Caco-2 (cell line): ENCODE measurements at places on chromosomes 11 and 22.

- DNase-seq, result peak; percentile 89
These were observed 53.3 kb downstream of the WNT11 start for GRCh38 chr11:76152741-76153570.

DNA sequence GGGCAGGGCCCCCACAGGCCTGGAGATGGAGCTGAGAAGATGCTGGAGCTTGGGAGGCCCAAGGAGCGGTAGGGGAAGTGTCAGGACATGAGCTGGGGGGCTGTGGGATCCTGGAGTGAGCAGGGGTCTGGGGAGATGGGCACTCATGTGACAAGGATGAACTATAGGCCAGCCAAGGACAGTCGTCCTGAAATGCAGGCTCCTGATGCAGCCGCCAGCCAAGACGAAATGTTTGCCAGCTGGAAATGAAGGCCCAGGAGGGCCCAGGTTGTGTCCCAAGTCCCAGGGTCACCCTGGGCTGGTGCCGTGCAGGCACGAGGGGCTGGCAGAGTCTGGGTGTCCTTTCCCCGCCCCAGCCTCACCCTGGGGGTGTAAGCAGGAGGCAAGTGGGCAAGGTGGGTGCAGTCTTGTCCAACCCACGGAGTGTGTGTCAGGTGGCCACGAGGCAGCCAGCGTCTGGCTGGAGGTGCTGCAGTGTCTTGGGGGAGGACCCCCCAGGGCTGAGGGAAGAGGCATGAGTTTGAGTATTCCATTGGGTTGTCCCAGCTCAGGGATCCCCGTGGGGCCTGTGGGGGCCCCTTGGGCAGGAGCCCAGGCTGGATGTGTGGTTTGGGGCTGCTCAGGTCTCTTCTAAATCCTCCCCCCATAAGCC, 21.4 kb downstream of the MRGPRG start:
- DNase-seq, result no peak

DNA sequence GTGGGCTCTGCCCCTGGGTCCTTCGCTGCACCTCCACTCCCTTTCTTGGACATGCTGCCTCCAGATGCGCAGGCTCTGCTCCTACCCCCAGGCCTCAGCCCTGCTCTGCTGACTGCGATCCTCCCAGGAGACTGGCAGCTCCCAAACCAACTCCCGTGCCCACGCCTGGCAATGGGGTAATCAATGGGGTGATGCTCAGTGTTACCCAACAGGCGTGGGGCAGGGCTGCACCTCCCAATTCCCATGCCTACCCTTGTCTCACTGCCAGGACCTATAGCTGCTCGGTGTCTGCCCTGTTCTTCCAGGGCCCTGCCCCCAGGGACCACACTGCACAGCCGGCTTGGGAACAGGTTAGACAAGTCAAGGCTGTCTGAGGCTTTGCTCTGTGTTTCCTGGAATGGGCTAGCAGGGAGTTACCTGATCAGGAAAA, at the start of gene ALDH3B2:
Gene ALDH3B2, minus strand, starts transcription at position 182 of the 430 bp plus-strand sequence. CDS start 7,688 bp downstream, outside the sequence.
- peak; percentile 89 for DNase-seq

GRCh38 chr11:117421041-117421440, 93.4 kb downstream of the CEP164 start:
- peak; percentile 28 for DNase-seq

GRCh38 chr11:112776834-112777233, 184.4 kb upstream of the NCAM1 start:
- DNase-seq, result no peak

GRCh38 chr22:48551061-48551460, 1276.6 kb downstream of the BRD1 start:
- DNase-seq, result no peak

DNA sequence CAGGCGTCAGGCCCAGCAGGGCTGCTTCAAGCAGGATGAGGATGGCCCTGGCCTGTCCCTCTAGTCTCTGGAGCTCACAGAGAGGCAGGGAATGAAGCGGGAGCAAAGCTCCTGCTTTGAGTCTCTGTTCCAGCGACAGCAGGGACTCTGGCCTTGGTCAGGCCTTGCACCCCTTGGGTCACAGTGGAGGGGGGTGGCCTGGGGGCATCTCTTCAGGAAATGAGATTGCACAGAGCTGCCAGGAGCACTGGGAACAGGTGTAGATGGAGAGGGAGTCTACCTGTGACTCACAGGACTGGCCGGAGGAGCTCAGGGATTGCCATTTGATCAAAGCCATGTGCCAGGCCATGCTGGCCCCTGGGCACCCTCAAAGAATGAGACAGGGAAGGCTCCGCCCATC, 1.6 kb downstream of the ANO1 start:
- DNase-seq, result no peak

- DNase-seq, result no peak
These were observed 10.5 kb downstream of the TIMP3 start for GRCh38 chr22:32811788-32812545.

- no peak for DNase-seq
These were observed 152.3 kb downstream of the INSC start for GRCh38 chr11:15266999-15267398.

- DNase-seq, result no peak
These were observed 17.2 kb upstream of the OR5B21 start for GRCh38 chr11:58525037-58525614.

- no peak for DNase-seq
These were observed 2.2 kb downstream of the BRD1 start for GRCh38 chr22:49825436-49825835.

GRCh38 chr11:17529844-17530185, 14.4 kb downstream of the USH1C start:
- no peak for DNase-seq

DNA sequence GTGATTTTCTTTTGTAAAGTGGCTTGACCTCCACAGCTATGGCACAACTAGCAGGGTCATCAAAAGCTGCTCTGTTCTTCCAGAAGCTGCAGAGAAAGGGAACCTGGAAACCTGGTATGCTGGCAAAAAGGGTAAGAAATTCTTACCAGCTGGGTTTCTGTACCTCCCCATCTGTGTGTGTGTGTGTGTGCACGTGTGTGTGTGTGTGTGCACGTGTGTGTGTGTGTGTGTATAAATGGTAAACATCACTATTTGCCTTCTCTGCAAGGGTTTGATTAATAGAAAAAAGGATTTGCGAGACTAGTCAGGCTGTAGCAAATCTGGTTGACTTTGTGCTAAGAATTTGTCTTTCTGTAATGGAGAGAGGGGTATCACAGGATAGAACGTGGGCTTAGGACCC, 4.7 kb upstream of the MRPL17 start:
- no peak for DNase-seq

DNA sequence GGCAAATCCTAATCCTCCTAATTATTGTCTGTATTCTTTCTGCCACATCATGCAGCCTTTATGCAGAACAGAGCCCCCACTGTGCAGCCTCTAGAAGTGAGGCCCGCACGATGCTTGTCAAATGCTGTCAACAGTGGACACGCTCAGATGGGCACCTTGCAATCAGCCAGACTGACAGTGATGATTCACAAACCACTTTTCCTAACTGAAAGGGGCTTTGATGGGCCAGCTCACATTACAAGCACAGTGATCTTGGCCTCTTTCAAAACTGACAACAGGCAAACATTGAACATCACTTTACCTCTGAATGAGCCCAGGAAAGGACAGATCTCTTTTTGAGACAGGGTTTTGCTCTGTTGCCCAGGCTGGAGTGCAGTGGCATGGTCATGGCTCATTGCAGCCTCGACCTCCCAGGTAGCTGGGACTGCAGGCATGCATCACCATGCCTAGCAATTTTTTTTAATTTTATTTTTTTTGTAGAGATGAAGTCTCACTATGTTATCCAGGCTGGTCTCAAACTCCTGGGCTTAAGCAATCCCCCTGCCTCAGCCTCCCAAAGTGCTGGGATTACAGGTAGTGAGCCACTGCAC, 18.0 kb upstream of the E2F8 start:
- DNase-seq, result no peak

DNA sequence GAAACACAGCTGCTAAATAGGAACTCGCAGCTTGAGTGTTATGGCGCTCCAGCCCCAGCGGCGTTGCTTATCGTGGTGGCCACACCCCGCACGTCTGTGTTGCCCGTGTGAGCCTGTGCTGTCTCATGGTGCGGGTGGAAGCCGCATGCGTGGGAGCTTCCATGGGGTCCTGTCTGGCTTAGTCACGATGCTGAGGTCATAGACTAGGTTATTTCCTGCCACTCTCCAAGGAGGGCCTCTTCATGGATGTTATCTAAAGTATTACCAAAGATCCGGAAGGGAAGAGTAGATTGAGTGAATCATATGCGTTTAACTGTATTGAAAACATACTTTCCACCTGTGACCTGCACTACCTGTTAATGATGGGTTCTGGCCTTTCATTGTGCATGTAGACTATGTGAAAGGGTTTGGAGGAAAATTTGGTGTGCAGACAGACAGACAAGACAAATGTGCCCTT, 21.7 kb downstream of the CTTN start:
- DNase-seq, result no peak

- no peak for DNase-seq
These were observed 22.6 kb upstream of the PARVB start for GRCh38 chr22:44001521-44001920.

- DNase-seq, result no peak
These were observed 10.2 kb upstream of the CBX6 start for GRCh38 chr22:38881997-38882879.

GRCh38 chr11:46444305-46444704, 52.7 kb upstream of the CHRM4 start:
- DNase-seq, result no peak

DNA sequence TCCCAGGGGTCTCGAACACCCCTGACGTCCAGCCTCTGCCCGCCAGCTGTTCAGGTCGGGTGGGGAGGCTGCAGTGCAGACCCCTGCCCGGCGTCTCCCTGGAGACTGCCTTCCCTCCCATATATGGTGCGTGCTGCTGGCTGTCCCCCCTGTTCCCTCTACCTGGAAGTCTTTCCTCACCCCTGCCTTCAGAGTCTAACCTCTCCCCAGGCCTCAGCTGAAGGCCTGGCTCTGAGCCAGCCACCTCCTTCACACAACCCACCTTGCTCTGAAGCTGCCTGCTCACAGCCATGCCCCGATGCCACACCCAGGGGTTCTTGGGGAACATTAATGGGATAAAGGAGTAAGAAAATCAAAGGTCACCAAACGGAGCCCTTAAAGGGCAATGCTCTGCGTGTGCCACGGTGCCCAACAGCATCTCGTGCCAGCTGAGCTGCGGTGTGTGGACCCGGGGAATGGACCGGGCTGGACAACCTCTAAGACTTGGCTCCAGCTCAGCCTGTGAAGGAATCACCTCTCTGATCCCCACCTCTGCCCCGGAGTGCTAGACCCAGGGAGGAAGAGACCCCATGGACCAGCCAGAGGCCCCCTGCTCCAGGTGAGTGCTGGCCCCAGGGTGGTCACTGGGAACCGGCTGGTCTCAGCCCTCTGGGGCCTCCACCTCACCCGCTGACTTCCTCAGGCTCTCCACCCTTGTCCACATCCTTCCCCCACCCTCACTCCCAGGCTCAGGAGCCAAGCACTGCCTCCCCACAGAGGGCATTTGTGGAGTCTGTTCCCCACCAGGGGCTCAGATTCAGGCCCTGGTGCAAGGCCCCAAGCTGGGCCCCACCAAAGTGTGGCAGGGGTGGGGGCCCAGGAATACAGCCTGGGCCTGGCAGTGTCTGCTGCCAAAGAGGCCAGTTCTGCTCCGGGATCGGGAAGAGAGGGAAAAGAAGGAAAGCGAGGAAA, at the start of gene NLRP6:
Gene NLRP6, plus strand, starts transcription at position 407 of the 951 bp plus-strand sequence. Its CDS starts 163 bp downstream, at position 570.
- DNase-seq, result no peak

DNA sequence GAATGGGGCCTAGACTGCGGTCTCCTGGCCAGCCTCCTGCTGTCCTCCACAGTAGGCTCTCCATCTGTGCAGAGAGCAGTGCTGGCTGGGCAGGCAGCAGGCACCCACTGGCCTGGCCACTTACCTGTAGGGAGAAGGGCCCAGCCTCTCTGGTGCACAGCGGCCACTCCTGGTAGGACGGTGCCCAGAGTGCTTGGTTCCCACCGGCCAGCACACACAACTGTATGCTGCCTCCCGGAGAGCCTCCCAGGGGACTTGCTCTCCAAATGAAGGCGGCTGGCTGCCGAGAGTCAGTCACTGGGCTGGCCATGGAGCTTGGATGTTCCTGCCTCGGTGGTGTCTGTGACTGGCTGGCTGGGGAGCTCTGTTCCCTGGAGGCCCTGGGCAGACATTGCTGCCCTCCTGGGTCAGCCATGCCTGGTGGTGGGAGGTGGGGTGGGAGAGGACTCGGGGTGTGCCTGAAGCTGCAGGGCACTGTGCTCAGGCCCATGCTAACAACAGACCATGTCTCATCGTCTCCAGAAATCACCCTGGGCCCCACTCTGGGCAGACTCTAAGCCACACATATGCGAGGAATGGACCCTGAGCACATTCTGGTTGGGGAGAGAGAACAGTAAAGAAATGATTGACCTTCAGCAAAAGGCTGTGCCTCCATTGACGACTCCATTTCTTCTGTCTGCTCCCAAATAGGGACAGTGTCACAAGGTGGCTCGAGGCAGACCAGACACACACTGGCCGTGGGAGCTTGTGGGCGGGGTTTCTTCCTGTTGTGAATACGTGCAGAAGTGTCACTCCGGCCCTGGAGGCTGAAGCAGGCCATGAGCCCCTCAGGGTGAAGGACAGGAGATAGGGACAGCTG, 350.8 kb downstream of the TBC1D22A start:
- no peak for DNase-seq

DNA sequence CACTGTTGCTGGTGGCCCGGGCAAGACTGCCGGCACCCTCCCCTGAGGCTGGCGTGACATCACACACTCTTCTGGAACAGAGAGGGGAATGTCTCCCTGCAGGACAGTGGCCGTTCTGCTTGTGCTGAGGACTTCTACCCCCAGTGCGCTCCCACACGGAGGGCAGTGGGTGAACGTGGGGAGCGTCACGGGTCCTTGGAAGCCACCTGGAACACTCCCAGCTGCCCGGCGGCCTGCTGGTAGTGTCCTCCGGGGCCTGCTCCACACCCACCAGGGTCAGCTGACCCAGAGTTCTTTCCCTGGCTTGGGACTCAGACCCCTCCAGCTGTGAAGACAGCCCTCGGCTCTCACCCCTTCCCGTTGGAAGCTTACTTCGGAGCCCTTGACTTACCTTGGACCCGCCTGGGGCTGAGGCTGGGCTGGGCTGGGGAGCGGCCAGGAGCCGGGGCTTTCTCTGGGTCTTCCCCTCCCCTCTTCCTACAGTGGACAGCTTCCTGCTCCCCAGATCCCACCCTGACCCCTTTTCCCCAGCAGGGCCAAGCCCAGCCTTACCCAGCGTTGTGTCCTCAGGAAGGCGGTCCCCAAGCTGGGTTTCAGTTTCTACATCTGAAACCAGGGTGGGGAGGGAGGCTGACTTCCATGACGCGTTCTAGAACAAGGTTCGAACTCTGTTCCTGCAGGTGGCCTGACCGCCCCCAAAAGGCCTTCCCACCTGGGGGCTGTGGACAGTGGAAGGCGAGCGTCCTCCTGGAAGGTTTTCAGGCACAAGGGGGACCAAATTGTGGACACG, 14.8 kb upstream of the GAL start:
- no peak for DNase-seq

DNA sequence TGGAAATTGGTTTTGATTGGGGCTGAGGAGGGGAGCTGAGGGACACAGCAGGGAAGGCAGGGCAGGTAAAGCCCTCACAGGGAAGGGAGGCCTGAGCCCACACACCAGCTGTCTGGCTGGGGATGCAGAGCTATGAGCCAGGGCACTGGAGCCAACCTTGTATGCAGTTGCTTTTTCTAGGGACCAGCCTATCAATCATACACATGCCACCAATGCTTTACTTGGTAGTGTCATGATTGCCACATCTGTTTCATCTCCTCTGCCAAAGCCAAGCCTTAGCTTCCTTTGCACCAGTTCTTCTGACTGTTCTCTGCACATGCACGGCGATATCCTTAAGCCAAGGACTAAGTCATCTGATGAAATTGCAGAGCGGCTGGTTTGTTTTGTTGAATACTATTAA, 207.1 kb upstream of the PLET1 start:
- DNase-seq, result no peak
